ENCODE measurements at places on chromosomes 11 and 22.
A peak's percentile ranks its signal among the peaks of the same experiment; 100 is the strongest.

DNA sequence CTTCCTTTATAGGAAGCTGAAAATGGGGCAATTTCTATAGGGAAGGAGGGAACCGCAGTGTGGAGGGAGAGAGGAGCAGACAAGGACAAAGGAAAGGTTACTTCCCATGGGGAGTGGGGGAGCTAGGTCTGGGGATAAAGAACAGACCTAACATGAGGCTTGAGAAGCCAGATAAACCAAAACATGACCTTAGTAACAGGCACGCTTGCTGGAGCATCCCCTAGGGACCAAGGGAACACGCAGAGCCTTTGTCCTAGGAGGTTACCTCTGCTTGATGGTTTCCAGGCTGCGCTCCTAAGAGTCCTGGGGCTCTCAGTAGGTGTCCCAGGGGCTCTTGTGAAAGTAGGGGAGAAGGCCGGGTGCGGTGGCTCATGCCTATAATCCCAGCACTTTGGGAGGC is 271.4 kb upstream of the NCAM1 start:
- DNase-seq: no peak

DNA sequence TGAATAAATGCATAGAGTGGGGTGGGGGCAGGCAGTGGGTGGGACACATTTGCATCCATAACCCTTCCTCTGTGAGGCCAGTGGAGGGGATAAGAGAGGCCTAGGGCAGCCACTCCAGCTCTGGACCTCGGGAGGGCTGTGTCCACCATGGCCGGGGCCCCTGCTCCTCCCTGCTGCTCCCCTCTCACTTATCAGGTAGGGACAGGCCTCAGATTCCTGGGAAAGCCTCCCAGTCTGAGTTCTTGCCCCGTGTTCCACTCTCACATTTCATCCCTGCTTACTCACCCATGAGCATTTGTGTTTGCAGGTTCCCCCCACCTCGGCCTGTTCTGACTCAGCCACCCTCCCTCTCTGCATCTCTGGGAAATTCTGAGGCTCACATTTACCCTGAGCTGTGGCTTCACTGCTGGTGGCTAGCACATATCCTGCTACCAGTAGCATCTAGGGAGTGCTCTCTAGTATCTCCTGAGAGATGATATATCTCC is 128.7 kb upstream of the TOP3B start:
- no peak for DNase-seq

DNA sequence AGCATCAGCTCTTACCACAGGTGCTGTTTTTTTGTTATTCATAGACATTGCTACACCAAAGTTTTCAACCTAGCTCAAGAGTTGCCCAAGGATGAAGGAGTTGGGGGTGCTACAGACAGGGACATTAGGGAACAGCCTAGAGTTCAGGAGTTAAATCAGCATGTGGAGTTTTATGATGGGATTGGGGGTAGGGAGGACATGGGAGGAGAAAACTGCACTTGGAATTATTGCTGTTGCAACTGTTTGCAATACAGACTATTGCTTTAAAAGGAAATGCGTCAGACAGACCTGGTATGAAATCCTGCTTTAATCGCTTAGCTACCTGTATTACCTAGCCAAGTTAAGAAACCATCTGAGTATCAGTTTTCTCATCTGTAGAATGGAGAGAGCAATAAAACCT is 6.3 kb downstream of the TMA7B start:
- no peak for DNase-seq

DNA sequence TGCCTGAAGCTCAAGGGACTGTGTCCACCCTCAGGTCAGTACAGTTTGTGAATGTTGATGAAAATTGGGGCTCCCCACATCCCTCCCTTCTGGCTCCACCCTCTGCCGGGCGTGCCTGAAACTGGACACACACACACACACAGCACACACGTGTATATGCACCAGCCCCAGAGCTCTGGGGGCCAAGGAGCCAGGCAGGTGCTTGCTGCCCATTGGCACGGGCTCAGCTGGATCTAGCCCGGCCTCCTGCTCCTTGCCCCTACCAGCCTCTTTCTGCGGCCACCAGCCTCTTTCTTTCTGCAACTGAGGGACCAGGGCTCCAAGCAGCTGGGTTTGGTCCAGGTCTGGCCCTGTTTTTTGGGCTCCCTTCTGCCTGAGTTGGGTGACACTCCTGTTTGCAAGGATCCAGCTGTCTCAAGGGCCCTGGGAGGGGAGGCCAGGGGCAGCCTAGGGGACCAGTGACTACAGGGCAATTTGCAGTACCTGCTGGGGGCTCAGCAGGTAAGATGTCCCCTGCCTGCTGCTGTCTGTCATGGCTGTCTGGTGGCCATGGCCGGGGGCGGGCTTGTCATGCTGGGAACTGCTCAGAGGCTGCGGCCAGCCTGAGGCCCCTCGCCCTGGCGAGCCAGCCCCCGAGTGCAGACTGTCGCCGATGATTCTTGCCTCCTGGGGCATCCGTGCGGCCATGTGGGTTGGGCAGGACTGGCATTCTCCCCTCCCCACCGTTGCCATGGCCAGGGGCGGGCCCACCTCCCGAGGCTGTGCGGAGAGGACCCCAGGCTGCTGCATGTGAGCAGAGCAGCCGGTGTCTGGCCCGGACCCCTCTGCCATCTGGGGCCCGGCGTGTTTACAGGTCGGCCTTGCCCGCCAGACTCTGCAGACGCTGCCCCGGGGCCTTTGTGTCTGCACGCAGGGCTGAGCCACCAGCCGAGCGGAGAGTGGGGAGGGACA is 51.5 kb upstream of the PPARA start:
- no peak for DNase-seq

- no peak for DNase-seq
Measured at GRCh38 chr11:33006010-33006409, 9.7 kb upstream of the DEPDC7 start.

- no peak for DNase-seq
Measured at GRCh38 chr22:21683401-21683811, 17.6 kb downstream of the PPIL2 start.

GRCh38 chr11:9459667-9460321 is 1.0 kb upstream of the ZNF143 start:
- no peak for DNase-seq

- no peak for DNase-seq
Measured at GRCh38 chr11:78349624-78350023, 68.0 kb downstream of the GAB2 start.

- no peak for DNase-seq
Measured at GRCh38 chr11:128294671-128295050, 292.7 kb downstream of the ETS1 start.

GRCh38 chr11:113668255-113668654 is 37.9 kb downstream of the TMPRSS5 start:
- no peak for DNase-seq

- peak; percentile 60 for DNase-seq
Measured at GRCh38 chr11:63906585-63906984, 10.4 kb downstream of the RCOR2 start.

- DNase-seq: no peak
Measured at GRCh38 chr11:113814181-113814580, 34.6 kb downstream of the CLDN25 start.

- DNase-seq: no peak
Measured at GRCh38 chr11:61007956-61008896, 36.7 kb downstream of the CD6 start.

Data from T-helper 9 cell (primary cell).